Fibroblast of skin of right biceps (primary cell): ENCODE measurements at places on chromosomes 7 and 10.

DNA sequence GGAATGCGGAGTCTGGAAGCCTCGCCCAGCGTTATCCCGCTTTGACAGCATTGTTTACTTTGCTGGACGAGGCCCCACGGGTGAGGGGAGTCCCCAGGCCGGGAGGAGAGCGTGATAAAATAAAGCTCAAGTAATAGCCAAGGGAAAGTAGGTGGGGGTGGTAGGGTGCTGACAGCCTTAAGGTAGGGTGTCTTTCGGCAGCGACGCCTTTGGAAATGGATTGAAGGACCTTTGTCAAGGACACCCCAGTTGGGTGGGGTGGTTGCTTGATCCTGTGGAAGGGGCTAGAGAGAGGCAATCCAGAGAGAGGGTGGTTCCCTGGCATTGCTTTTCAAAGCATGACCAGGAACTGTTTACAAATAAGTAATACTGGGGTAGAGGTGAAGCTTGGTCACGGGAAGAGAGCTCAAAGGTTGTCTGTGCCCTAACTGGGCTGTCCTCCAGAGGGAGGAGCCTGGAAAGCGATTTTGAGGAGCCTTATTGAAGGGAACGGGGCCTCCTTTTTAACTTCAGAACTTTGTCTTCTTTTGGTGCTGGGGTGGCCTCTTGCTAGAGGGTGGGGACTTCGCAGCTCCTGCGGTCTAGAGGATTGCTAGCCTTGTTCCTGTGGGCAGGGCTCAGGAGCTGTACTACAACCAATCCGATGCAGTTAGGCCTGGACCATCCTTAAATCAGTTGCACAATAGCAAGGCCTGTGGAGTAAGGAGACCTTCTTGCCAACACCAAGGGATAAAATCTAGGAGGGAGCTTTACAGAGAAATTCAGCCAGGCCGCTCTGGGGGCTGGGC lies 1.3 kb downstream of the EIF4EBP2 start:
- peak; percentile 93 for DNase-seq

GRCh38 chr10:13087986-13088618 lies 11.9 kb upstream of the OPTN start:
- peak; percentile 90 for DNase-seq

DNA sequence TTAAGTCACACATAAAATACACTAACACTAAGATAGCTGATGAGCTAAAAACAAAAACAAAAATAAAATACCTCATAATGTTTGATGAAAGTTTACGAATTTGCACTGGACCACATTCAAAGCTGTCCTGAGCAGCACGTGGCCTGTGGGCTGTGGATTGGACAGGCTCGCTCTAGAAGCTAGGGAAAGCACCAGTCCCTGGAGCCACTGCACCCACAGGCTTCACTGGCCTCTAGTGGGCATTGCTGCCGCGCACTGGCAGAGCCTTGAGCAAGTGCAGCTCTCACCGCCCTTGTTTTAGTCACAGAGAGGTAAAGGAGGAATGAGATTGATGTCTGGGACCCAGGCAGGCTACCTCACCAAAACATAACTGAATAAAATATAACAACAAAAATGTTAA lies 67.6 kb downstream of the PAX2 start:
- no peak for DNase-seq

- DNase-seq, result peak; percentile 69
Observed at GRCh38 chr7:35906191-35906908, 105.5 kb downstream of the SEPTIN7 start.

GRCh38 chr7:142941541-142941940 lies 2.3 kb downstream of the LLCFC1 start:
- DNase-seq, result no peak

GRCh38 chr7:25456467-25457171 lies 228.3 kb upstream of the NPVF start:
- DNase-seq, result no peak
